Thymus (tissue), 14 donors: ENCODE measurements at places on chromosomes 4 and X.
A peak's percentile ranks its signal among the peaks of the same experiment; 100 is the strongest.

DNA sequence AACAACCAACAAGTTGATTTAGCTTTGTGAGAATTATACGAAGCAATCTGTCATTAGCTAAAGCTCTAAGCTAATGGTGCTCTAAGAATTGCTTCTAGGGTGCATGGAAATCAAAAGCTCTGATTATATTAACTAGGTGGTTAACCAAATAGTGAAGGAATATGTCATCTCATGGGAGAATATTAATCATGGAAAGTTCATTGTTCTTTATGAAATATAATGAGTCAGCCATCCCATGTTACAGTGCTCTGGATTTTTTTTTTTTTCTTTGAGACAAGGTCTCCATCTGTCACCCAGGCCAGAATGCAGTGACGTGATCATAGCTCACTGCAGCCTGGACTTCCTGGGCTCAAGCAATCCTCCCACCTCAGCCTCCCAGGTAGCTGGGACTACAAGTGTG lies 10.5 kb downstream of the DCAF8L2 start:
- DNase-seq = no peak

GRCh38 chr4:127965803-127966175 lies 583 bp downstream of the ABHD18 start:
- peak; percentile 51 for DNase-seq

DNA sequence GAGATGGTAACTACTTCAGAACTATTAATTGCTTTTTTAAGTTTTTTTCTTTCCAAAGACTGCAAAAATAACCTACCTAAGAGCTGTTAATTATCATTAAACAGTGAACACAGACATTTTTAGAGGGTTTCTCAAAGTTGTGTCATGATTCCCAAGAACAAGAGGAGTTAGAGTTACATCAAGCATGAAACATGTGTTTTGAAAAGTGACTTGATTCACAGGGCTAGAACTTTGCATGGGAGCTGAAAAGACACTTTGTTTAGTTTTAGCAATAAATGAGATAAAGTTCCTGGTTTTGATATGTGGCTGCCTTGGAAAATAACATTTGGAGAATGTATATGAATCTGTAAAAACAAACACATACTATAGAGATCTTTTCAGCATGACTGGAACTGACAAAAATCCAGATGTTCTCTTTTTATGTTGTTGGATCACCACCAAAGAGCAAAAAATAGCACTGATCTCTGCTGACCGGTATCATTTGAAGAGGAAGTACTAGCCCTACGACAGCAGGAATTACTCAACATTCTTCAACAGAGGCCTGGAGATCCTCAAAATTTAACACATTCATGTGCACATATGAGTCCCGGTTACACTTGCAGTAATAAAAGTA lies 173.0 kb upstream of the PCDH18 start:
- DNase-seq = no peak

DNA sequence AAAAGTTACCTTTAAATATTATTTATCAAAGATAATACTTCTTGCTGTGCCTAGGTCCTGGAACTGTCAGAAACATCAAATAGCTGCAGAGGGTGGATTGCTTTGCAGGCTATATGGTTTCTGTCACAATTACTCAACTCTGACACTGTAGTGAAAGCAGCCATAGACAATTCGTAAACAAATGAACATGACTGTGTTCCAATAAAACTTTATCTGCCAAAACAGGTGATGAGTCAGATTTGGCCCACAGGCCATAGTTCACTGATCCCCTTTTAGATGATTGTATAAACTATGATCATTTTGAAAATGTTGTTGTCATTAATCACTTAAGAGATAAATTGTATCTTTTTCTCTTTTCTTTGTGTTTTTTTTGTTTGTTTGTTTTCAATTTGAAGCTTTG lies 8.4 kb upstream of the MEPE start:
- DNase-seq = no peak

DNA sequence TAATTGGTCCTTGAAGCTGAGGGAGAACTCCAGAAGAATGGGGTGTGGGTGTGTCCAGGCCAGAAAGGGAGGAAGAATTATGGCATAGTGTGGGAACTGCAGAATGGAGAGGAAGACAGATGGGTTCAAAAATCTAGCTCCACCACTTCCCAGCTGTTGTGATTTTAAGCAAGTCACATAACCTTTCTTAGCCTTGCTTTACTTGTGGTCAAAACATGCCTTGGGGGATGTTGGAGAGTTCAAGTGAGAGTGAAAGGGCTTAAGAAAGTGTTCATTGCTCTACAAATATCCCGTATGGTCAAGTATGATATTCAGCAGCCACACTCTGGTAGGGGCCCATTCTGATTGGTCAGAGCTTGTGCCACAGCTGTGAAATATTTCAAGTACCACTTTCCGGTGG lies 15.0 kb upstream of the STARD8 start:
- DNase-seq = no peak

GRCh38 chr4:154414796-154415195 lies 76.8 kb downstream of the DCHS2 start:
- DNase-seq = no peak

DNA sequence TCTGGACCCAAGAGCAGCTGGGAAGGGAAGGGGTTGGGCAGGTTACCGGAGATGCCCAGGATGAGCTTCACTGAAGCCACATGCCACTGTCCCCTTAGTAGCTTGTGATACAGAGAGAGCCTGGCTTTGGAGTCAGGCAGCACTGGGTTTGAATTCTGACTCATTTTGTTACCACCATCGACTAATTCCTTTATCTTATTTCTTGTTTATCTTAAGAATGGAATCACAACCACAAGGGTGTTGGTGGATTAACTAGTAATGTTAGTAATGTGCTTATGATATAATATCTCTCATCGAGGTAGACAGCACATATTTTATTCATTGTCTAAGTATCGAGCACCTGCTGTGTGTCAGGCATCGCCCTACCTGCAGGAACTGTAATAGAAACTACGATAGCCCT lies 17.7 kb upstream of the STX18 start:
- DNase-seq = no peak

DNA sequence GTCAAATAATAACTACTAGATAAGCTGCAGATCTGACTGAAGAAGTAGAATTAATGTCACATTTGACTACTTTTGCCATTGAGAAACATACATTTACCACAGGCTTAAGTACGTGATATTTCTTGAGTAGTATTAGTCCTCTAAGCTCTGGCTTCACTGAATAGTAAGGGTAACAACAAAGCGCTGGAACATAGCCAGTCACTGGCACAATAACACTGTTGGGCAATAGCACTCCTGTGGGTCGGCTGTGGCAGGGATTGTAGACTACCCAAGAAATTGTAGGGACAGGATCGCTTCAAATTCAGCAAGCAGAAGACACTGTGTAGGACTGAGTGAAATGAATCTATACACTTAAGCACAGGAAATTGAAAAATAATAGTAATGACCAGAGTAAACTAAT lies 27.1 kb upstream of the IL15 start:
- DNase-seq = no peak

DNA sequence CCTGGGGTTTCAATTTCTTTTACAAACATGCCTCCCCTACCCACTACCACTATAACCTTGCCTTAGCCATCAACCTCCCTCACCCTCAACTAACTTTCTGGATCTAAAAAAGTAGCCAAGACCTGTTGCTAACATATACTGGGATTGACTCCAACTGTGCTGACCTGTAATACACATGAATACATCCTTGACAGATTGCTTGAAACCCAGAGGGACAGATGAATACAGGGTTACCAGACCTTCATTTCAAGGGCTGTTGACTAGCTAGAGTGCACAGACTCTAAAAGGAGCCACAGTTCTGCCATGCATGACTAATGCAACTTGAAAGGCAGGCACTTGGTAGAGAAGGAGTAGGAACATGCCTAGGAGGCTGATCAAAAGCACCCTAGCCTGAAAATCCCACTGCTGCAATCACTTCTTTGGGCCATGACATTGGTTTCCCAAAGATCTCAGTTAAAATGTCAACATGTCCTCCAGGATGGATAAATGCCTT lies 121.0 kb downstream of the PCDH19 start:
- no peak for DNase-seq

GRCh38 chr4:74451214-74451661 lies 6.3 kb downstream of the AREG start:
- no peak for DNase-seq

DNA sequence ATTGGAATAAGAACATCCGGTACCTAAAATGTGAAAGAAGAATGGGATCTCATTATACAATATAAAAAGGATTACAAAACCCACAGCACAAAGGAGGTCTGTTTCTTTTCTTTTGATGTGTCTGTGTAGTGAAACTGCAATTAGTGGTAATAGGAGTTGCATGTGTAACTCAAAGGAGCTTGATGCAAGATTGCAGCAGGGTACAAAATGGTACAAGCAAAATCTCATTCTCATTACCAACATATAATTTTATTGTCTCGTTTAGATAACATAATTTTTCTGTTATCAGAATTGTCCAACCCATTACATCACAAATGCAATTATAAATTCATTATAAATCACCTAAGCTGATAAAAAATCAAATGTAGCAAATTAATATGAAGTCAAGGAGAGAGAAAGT lies 47.1 kb upstream of the CCSER1 start:
- DNase-seq = no peak

- DNase-seq = peak; percentile 39
Measured at GRCh38 chr4:123536225-123536624, 139.6 kb downstream of the SPRY1 start.

DNA sequence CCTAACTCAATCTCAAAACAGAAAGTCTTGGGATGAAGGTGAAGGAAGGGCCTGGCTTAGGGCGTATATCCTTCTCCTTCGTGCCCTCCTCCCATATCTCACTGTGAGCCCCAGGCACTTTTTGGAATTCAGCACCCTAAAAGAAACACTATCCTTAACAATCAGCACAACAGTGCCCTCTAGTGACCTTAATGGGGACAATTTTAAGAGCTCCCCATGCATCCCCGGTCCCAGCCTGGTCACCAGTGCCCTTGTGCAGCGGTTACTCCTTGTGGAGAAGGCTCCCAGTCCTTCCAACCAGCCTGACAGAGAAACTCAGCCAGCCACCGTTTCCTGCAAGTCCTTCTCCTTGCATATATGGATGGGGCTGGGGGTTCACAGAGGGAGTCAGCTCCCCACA lies 4.2 kb downstream of the PAK3 start:
- no peak for DNase-seq

- peak; percentile 48 for DNase-seq
Measured at GRCh38 chr4:54233697-54234496, 4.8 kb downstream of the PDGFRA start.

GRCh38 chrX:70289168-70289792 lies 447 bp downstream of the PDZD11 start:
- no peak for DNase-seq

DNA sequence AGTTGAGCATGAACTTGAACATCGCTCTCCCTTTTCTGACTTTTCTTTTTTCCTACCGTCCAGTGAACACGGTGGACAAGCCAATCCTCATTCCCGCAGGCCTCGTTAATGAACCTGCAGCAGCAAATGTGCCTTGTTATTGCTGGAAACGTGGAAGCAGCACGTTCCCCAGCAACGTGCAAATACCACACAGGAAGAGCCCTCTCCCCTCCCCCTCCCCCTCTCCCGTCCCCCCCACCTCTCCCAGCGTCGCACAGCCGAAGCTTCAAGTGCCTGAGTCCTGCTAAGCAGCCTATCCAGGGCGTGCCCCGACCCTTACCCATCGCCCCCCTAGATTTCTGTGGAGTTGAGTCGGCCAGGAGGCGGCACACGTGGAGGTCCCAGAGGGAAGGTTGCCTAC lies 219.9 kb downstream of the BCOR start:
- DNase-seq = no peak

DNA sequence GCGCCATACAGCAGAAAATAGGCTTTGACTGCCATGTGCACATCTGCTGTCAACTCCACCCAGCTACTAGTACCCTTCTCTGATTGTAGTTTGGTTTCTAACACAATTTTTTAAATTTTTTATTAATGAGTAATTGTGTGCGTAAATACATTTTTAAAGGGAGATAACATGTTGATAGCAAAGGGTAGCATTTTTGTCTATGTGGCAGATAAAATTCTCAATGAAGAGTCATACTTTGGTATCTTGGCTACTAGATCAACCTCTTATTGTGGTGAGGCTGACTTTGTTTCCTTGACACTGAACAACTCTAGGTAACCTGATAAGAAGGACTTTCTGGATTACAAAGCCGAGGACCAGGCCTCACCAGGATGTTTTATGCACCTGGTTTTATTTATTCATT lies 9.5 kb downstream of the ADH4 start:
- no peak for DNase-seq

DNA sequence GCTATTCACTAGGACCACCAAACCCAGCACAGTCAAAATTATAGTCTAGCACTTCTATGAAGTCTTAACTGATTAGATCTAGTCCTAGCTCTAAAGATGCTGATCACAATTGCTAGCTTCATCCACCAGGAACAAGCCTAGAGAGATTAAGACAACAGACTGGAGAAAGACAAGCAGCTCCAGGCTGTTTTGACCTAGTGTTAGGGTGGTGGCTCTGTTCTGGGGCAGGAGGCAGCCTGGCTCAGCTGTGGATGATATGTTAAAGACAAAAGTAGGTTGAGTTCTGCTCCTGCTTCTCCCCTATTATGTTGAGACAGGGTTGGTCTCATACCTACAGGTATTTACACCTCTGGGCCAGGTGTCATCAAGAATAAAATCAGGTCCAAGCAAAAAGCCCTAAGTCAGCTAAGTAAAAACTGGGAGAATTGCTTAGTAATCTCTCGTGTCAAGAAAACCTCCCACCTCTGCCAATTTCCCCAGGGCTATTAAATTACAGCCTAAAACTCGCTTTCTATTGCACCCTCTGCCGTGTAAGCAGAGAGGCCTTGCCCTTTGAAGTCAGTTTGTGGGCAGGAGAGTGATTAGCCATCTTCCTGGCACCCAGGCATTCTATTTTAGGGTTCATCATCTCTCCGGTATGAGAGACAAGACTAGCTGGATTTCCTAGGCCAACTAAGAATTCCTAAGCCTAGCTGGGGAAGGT lies 39.9 kb downstream of the RAB40AL start:
- DNase-seq = no peak

GRCh38 chr4:184250795-184251669 lies 33.4 kb upstream of the ENPP6 start:
- DNase-seq = peak; percentile 36

DNA sequence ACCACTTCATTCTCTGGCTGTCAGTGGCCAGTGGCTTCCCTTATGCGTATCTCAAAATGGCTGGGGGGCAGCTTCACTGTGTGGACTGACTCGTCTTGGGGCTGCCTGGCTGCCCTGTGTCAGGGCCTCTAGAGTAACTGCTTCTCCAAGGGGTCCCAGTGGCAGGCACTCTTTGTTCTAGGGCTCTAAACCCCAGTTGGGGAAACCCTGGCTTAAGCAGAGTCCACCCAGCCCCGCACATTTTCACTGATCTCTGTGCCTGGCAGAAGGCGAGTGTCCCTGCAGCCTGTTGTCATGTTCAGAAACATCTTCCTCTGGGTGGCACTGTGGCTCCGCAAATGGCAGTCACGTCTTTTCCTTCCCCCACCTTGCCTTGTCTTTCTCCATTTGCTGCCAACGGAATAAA lies 59.7 kb downstream of the NBDY start:
- no peak for DNase-seq

GRCh38 chrX:71102292-71102691 lies 4.2 kb downstream of the CXorf65 start:
- DNase-seq = no peak

- DNase-seq = no peak
Measured at GRCh38 chrX:150543230-150544155, 24.9 kb upstream of the MTM1 start.
